M059J (cell line): ENCODE measurements at places on chromosomes 2 and 18. TPM values are rescaled to one million over a fixed set of nuclear protein-coding genes. Genes with fewer than 3 reads are reported as not detected.

MRPS9 gene
- 18.8 and 21.2 TPM in 2 replicates for total RNA-seq

LRRC30 gene
- not detected in 2 replicates for total RNA-seq

VWC2L gene
- total RNA-seq = 0.02 TPM in 1 of 2 replicates, not detected in the other

CYP27C1 gene
- total RNA-seq = 0.96 and 1.7 TPM in 2 replicates

ALPP gene
- total RNA-seq = 0.59 and 1.5 TPM in 2 replicates

CRYGD gene
- total RNA-seq = not detected in 2 replicates

SPATA3 gene
- total RNA-seq = not detected in 2 replicates

SLC20A1 gene
- total RNA-seq = 51.7 and 70.1 TPM in 2 replicates
